ENCODE measurements at places on chromosomes 3 and 15.
A peak's percentile ranks its signal among the peaks of the same experiment; 100 is the strongest.

GRCh38 chr15:89501646-89502045 lies 5.3 kb upstream of the RHCG start:
- DNase-seq = no peak

- DNase-seq = no peak
These were observed 2.7 kb downstream of the LRIG1 start for GRCh38 chr3:66497985-66498671.

DNA sequence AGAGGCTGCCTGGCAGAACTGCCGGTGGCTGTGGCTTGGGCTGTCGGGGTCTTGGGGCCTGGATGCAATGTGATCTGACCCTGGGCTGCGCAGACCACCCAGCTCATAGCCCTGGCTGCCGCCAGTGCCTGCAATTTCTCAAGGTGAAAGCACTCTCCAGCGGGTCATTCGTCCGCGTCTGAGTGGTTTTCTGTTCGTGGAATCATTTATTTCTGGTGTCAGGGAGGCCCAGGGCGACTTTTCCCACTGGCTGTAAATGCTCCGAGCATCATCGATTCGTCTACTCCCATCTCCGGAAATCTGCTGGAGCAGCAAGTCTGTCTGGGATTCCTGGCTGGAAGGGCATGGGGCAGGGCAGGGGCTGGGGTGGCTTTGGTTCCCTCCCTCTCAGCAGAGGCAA lies 40.6 kb upstream of the ADPGK start:
- no peak for DNase-seq

- DNase-seq = no peak
These were observed 833 bp upstream of the SLC22A13 start for GRCh38 chr3:38264779-38265178.

- DNase-seq = peak; percentile 20
These were observed 65.4 kb downstream of the OXSM start for GRCh38 chr3:25855266-25855784.

DNA sequence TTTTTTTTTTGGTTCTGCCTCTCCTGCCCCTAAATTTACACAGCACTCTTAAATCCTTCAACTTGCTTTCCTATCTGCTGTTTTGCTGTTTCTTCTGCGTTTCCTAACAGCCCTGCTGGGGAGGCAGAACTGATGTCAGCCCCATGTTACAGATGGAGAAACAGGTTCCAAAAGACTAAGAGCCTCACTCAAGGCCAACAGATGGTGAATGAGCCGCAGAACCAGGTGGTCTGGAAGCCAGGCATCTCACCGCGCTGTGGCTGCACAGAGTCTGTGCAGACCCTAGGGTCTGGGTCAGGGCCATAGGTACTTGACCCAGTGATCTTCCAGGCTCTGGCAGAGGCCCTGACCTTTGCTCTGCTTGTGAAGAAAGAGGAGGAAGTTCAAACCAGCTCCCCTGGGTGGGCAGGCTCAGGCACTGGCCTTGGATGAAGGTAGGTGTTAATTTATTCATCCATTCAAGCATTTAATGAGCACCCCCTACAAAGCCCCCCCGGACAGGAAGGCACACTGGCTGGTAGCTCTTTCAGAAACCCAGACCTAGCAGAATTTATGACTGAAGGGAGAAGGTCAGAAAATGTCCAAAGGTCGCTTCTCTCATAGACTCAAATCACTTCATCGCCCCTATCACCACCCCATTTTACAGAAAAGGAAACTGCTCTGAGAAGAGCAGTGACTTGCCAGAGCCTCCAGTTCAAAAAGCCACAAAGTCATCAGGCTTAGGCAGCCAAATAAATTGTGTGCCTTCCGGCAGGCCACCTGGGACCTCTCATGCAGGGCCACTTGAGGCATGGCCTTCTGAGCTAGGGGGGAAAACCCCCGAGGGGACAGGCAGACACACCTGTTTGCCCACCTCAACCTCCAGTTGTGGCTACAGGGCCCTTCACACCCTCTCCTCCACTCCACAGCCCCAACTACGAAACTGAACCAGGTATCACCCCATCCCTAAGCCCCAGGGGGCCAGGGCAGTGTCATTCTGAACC lies 2.7 kb downstream of the CHDH start:
- DNase-seq = no peak

GRCh38 chr15:58432401-58432800 lies 610 bp downstream of the LIPC start:
- DNase-seq = no peak

GRCh38 chr3:117722856-117723255 lies 1013.3 kb downstream of the TUSC7 start:
- DNase-seq = no peak
